Amygdala (tissue), 56 donors: ENCODE measurements at places on chromosomes 7 and 10.

DNA sequence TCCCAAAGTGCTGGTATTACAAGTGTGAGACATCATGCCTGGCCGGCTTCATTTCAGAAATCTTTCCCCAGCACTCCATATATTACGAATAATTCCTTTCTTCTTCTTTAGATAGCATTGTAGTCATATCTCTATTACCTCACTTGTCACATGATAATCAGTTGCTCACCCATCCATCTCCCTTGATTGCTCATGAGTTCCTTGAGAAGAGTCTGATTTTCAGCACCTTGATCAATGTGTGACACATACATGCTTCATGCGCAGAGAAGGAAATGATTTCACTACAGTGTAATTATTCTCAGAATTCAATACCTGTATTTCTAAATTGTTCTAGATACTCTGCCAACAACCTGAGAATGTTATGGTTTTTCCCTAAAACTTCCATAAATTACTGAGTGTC, 26.7 kb upstream of the GGCT start:
- DNase-seq = no peak

DNA sequence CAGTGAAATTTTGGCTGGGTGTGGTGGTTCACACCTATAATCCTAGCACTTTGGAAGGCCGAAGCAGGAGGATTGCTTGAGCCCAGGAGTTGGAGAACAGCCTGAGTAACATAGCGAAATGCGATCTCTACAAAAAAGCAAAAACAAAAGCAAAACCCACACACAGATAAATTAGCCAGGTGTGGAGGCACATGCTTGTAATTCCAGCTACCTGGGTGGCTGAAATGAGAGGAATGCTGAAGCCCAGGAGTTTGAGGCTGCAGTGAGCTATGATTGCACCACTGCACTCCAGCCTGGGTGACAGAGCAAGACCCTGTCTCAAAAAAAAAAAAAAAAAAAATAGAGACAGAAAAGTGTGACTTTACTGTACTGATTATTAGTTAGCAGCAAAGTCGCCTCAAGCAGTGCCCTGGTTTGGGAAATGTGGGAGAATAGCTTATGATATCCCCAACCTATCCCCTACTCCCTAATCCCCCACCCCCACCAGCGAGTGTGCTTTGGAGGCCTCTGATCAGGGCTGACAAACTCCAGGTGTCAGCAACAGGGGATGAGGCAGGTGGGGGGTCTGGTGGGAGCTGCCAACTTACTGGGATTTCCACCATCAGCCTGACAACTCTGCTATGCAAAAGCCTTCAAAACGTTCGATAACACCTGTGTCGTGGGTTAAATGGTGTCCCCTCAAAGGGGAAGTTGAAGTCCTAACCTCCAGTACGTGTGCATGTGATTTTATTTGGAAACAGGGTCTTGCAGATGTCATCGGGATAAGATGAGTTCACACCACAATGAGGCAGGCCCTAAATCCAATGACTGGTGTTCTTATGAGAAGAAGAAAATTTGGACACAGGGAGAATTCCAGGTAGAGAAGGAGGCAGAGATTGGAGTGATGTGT, 124.7 kb upstream of the SDK1 start:
- DNase-seq = no peak

DNA sequence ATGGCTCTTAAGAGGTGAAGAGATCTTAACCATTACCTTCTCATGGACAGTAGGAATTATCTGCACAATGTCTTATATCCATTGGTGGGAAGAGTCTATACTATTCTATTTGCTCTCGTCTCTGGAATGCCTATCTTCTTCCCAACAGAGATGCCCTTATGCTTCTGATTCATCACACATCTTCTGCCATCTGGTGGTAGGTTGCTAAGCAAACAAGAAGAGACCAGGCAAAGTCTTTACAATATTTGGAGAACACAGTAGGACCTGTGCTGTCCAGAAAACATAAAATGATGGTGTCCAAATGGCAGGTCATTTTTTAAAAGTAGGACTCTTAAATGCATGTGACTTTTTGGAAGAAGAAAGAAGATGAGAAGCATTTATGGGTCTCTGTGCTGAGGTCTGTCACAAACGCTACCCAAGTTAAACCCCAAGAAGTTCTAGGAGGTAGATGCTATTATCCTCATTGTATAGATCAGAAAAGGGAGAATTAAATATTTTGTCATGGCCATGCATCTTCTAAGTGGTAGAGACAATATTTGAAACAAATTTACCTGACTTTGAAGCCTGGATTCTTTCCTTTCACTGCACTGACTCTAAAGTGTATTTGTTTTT, 67.8 kb upstream of the NXPH1 start:
- no peak for DNase-seq

- no peak for DNase-seq
These were observed 59.4 kb upstream of the CDK1 start for GRCh38 chr10:60718886-60719285.
